Glutamatergic neuron (in vitro differentiated cells): ENCODE measurements at places on chromosomes 12 and 14. TPM values are rescaled to one million over a fixed set of nuclear protein-coding genes. Genes with fewer than 3 reads are reported as not detected.

The ARMH4 gene
- 57.1 TPM for total RNA-seq

The NFATC4 gene
- 11.4 TPM for total RNA-seq

The PTPRO gene
- total RNA-seq = 32.5 TPM

The INHBE gene
- total RNA-seq = 18.0 TPM

The CDC42BPB gene
- 125 TPM for total RNA-seq

The WNT1 gene
- total RNA-seq = not detected

The BTBD6 gene
- total RNA-seq = 36.3 TPM

The HECTD1 gene
- total RNA-seq = 165 TPM

The PUS1 gene
- 28.1 TPM for total RNA-seq

The SDR9C7 gene
- total RNA-seq = 0.39 TPM

The MIPOL1 gene
- 14.5 TPM for total RNA-seq

The PPP1R1A gene
- total RNA-seq = 47.6 TPM

The PPFIA2 gene
- total RNA-seq = 31.1 TPM
